ENCODE measurements at places on chromosomes 2 and 18.

- no peak for DNase-seq
These were observed 2.4 kb downstream of the ZNF236 start for GRCh38 chr18:76824754-76825153.

- DNase-seq: no peak
These were observed 7.1 kb downstream of the HS1BP3 start for GRCh38 chr2:20643826-20644225.

DNA sequence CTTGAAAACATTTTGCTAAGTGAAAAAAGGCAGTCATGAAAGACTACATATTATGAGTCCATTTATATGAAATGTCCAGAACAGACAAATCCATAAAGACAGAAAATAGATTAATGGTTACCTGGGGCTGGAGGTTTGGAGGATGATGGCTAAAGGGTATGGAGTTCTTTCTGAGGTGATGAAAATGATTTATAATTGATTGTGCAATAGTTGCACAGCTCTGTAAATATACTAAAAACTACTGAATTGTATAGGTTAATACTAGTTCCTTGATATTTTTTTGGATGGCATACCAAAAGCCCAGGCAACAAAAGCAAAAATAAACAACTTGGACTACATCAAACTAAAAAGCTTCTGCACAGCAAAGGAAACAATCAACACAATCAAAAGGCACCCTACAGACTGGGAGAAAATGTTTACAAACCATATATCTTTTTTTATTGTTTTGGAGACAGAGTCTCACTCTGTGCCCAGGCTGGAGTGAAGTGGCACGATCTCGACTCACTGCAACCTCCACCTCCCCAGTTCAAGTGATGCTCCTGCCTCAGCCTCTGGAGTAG, 21.5 kb downstream of the SOS1 start:
- no peak for DNase-seq

- no peak for DNase-seq
These were observed 109.7 kb downstream of the METTL8 start for GRCh38 chr2:171323971-171324528.

GRCh38 chr2:60453301-60453700, 100.2 kb downstream of the BCL11A start:
- no peak for DNase-seq

DNA sequence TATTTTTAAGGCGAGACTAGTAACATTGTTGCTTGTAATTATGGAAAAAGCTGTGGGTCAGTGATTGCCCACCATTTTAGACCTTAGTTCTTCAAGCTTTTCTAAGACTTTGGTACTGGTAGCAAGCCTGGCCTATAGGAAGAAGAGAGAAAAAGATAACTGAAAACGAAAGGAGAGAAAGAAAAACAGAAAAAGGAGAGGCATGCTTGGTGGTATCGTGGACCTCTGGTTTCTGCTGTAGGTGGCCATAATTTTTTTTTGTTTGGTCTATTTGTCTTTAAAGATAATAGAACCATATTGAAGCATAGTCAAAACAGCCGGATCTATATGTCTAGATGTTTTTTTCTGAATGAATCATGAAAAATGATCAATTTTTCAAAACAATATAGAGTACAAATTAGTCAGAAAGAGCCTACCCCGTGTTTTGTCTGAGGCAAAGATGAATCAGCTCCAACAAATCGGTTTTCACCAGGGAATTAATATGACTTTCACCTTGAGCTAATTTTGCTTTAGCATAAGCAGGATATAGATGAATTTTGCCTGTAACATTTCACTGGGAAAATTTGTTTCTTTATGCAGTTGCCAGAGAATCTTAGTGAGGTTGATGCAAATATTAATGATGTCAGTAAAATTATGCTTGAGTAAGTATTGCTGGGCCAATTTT, 45.7 kb downstream of the CCDC85A start:
- DNase-seq: no peak

DNA sequence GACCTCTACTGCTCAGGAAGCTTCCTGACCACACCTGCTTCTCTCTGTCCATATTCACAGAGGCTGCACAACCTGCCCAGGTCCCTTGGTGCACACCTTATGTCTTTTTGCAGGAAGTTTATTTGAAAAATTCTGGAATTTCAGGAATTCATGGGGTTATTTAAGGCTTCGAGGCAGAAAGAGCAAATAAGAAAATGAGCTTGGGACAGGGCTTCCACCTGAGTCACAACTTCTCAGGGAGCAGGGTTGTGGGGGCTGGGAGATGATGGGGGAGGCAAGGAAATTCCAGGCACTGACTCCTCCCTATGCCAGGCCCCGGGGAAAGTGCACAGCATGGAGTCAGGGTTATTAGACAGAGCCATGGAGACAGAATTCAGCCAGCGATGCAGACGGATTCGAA, 57.7 kb downstream of the INHBB start:
- no peak for DNase-seq

DNA sequence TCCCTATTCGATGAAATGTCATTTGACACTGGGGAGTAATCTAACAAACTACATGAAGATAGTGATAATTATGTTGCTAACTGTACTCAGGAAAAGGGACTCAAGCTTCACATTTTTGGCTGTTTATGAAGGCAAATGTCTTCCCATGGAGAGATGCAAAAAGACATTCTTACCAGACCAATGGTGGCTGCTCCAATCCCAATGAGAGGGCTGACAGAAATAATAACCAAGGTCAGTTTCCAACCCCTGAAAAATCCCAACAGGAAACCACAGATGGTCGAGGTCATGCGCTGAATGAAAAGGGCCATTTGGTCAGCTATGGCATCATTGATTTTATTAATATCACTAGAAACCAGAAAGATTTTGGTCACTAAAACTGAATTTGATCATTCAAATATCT, 37.6 kb downstream of the ABCB11 start:
- no peak for DNase-seq

- DNase-seq: no peak
These were observed 41.3 kb downstream of the CAPN13 start for GRCh38 chr2:30765876-30766470.

GRCh38 chr2:30195016-30195415, 36.3 kb upstream of the LBH start:
- no peak for DNase-seq

DNA sequence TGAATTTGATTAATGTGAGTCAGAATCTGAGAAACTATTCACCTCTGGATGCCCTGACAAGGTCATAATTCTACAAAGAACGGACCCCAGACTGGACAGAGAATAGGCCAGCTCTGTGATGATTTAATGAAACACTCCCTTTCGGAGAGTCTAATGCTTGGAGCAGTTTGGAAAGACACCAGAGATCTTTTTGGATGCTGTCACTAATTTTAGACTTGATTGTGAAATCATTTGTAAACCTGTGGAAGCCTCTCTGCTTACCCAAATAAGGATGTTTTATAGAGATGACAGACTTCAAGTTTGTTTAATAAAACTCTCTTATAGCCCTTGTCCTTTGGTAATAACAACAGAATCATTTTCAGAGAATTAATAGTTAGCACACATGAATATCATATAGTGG, 83.5 kb downstream of the MYL12B start:
- no peak for DNase-seq

DNA sequence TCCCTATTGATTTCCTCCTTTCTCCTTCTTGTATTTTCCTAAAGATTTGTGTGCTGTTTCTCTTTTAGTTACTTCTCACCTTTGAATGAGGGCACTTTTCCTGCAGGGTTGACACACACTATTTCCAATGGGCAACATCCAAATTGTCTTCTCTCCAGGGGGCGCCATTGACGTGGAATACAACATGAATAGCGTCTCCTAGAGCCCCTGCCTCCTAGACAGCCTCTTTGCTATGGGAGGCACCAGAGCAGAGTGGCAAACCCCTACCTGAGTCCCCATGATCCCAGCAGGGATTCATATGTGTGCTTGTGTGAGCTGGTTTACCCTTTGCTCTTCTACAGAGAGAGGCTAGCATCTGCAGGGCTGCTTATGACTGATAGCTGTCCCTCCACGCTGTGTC, 61.3 kb upstream of the ITSN2 start:
- peak; percentile 27 for DNase-seq

DNA sequence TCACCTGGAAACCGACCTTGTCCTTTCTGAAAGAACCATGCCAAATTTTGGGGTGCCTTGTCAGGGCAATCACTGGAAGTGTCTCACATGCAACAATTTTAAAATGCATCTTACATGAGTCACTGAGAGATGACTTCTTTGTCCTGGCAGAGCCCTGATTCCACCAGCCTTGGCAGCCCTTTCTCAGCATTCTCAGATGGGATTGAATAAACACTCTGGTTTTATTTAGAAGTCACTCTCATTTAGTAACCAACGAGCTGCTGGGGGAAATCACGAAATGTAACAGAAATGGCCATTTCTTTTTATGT, 3.8 kb upstream of the ATP8B1 start:
- no peak for DNase-seq

- no peak for DNase-seq
These were observed 30.4 kb downstream of the EEF1B2 start for GRCh38 chr2:206190111-206190510.

GRCh38 chr2:14635391-14635871, 2.9 kb downstream of the LRATD1 start:
- no peak for DNase-seq
